ENCODE measurements at places on chromosomes 6 and 20.

GRCh38 chr6:157611406-157611805 lies 211.6 kb upstream of the SNX9 start:
- no peak for DNase-seq

DNA sequence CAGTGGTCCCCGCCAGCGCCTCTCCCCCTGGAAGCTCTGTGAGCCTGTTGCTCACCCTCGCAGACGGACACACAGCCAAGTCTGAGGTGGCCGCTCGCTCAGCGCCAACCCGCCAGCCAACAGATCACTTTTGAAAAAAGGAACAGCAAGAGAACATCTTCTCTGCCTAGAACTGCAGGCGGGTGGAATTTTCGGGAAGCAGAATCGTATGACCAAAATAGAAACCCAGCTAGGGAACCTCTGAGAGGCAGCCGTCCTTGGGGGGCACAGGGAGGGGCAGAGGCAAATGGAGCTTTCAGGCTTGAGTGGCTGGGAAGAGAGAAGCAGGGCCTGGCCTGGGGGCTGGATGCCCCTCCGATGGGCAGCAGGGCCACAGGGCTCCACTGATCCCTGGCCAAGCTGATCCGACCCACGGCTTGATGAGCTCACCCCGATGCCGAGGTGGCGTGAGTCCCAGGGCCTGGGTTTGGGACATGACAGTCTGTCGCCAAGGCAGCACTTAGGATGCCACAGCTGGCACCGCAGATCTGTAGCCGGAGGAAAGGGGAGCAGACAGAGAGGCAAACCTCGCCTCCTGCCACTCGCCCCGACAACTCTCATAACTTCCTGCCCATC lies 9.8 kb downstream of the NFATC2 start:
- DNase-seq = peak; percentile 72

- DNase-seq = no peak
These were observed 46.4 kb upstream of the ADTRP start for GRCh38 chr6:11824986-11825385.

DNA sequence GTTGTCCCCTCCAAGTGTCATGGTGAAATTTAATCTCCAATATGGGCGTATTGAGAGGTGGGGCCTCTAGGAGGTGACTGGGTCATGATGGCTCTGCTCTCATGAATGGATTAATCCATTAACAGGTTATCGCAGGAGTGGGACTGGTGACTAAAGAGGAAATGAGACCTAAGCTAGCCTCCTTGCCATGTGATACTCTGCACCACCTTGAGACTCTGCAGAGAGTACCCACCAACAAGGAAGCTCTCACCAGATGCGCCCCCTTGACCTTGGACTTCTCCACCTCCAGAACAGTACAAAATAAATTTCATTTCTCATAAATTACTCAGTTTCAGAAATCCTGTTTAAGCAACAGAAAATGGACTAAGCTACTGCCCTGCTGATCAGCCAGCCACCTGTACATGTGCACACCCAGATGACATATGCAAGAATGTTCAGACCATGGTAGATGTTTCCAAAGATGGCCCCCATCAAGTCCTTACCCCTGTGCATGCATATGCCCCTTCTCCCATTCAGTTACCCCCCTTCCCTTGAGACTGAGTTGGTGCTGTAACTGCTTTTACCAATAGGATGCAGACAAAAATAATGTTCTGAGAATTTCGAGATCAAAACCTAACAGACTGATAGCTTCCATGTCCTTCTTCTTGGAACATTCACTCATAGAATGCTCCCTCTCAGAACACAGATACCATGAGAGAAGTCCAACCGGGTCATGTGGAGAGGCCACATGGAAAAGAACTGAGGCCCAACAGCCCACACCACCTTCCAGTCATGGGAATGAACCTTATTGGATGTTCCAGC lies 28.4 kb downstream of the MAP3K5 start:
- DNase-seq = no peak

DNA sequence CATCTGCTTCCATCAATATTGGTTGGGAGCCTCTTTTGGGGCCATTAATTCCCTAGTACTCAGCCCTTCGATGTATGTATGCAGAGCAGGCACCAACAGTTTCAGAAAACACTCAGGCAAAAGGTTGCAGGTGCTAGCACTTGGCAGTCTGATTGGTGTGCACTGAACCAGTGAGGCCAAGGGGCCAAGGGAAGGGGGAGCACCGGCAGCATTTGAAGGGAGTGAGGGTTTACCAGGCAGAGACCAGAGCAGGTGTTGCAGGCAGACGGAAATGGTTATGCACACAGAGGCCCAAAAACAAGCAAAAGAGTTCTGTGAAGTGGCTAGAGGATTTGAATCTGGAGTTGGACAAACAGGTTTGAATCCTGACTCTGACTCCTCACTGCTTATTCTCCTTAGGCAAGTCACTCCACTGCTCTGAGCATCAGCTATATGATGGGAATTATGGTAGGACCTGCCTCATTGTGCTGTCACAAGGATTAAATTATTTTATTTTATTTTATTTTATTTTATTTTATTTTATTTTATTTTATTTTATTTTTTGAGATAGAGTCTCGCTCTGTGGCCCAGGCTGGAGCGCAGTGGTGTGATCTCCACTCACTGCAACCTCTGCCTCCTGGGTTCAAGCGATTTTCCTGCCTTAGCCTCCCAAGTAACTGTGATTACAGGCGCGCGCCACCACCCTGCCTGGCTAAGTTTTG lies 58.1 kb upstream of the SHLD1 start:
- DNase-seq = no peak

- DNase-seq = no peak
These were observed 18.2 kb downstream of the DSE start for GRCh38 chr6:116388924-116389323.

DNA sequence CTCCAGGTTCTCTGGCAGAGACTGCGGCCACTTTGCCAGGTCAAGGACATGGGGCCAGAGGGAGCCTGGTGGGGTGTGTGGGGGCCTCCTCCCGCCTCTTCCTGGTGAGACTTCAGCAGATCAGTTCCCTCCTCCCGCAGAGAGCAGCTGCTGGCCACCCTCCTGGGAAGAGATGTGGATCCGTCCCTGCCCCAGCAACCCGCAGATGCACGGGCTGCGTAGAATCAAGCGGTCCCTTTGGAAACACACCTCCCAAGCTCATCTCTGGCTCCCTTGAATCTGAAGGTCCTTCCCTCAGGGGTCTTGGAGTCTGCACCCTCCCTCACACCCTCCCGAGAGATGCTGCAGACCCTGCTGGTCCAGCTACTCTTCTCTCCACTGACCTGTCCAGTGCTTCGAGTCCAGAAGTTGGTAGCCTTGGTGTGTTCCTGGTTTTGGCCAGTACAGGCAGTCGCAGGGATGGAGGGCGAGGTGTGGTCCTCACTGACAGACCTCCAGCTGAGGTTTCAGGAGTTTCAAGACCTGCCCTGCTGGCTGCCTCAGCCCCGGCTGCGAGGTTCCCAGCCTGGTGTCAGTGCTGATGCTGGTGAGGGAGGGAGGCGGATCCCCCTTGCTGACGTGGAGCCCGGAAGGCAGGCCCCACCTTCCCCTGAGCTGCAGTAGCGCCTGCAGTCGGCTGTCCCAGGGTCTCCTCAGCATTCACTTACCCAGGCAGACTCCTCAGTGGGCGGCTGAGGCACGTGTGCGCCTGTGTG lies at the start of gene NPBWR2:
Gene NPBWR2 (minus strand): TSS at position 585 of the 755 bp plus-strand sequence. CDS start 734 bp downstream, outside the sequence.
- DNase-seq = peak; percentile 25

- DNase-seq = no peak
These were observed 1.5 kb upstream of the PHIP start for GRCh38 chr6:79079561-79080041.

- DNase-seq = no peak
These were observed 636 bp downstream of the RTF2 start for GRCh38 chr20:56469077-56469449.

- DNase-seq = no peak
These were observed 143.5 kb downstream of the WDR27 start for GRCh38 chr6:169558378-169558773.

GRCh38 chr20:41616228-41616627 lies 1.9 kb downstream of the CHD6 start:
- no peak for DNase-seq

GRCh38 chr6:55046869-55047422 lies 127.4 kb upstream of the HCRTR2 start:
- DNase-seq = no peak

DNA sequence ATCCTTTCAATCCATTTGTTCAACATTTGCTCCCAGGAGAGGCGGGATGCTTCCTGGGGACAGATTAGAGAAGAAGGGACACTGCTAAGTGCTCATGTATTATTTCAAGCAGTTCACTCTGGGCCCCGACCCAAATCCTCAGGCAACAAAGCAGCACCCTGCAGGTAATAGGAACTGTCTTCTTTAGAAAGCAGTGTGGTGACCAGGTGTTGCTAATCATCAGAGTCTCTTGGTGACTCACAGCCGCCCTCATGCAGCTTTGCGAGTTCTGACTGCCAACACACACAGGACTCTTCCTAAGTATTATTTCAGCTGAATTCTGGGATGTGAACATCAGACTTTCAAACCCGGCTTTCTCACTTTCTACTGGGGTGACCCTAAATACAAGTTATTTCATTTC lies 356.4 kb downstream of the PRKN start:
- DNase-seq = no peak

DNA sequence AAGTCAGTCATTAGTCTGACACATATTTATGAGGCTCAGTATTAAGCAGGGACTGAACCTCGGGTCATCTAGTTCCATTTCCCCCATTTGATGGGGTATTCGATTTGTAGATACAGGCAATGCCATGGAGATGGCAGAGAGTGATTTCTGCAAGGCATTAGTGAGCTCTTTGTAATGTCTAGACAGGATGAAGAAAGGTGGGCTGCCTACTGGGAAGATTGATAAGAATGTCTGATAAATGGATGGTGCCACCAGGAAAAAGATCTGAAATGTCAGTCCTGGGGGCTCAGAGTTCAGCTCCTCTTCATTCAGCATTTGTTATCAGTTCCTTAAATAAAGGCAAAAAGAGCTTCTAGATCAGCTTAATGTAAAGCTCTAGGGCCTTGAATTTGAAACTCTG lies 51.4 kb downstream of the HS3ST5 start:
- DNase-seq = no peak

DNA sequence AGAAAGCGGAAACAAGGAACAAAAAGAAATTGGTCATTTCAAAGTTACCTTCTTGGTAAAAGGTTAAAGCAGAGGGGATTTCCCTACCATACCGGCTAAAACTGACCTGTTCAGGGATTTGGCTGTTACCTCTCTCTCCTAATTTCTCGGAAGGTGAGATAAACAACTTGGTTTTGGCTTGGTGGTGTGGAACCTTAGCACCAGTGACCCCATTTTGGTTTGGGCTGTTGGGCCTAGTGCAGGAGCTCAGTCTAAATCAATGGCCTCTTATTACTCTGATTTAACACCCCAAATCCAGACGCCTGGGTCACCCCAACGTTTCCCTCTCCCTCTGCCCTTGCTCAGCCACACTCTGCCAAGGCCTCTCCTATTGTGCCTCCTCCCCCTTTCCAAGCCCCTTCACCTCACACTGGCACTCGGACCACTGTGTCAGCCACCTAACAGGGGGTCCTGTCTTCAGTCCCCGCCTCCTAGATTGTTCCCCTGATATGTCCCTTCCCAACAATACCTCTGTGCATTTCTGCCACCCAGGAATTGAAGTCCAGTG lies 8.3 kb downstream of the NCR2 start:
- no peak for DNase-seq

DNA sequence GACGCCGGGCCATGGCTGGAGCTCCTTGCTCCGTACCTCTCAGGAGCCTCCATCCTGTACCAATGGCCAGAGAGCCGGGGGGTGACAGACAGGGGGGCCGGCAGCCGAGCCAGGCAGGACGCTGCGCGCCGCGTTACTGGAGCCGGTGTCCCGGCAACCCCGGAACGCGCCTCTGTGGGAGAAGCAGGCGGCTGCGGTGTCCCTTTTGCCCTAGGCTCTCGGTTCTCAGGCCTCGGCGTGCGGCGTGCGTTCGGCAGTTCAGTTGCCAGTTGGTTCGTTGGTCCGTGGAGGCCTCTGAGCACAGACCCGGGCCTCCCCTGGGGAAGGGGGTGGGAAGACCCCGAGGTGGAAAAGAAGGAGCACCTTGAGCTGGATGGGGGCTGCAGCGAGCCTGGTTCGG lies at the start of gene SPATS1:
Gene SPATS1 (plus strand): TSS at position 162 of the 400 bp plus-strand sequence. CDS start 446 bp downstream, outside the sequence.
- peak; percentile 54 for DNase-seq

- no peak for DNase-seq
These were observed 223.5 kb downstream of the CDKAL1 start for GRCh38 chr6:20757761-20758160.

- DNase-seq = no peak
These were observed 16.4 kb downstream of the DSTN start for GRCh38 chr20:17586250-17586649.

DNA sequence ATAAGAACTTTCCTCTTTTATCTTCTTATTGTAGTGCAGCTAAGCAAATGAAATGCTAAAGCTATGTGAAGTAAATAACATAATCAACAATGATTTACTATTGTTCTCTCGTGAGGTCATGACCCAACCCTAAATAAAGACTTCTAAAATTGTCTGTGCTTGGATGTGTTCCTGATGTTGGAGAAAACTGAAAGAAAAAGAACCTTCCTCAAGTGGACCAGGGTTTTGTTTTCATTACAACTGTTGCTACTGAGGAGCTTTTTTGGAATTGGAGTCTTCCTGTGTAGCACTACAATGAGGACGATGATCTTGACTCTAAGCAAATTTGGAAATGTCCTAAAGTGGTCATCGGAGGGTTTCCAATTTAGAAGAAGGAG lies 59.7 kb upstream of the SUPT3H start:
- DNase-seq = no peak

- DNase-seq = no peak
These were observed 39.6 kb upstream of the PLAGL1 start for GRCh38 chr6:144047688-144048087.

DNA sequence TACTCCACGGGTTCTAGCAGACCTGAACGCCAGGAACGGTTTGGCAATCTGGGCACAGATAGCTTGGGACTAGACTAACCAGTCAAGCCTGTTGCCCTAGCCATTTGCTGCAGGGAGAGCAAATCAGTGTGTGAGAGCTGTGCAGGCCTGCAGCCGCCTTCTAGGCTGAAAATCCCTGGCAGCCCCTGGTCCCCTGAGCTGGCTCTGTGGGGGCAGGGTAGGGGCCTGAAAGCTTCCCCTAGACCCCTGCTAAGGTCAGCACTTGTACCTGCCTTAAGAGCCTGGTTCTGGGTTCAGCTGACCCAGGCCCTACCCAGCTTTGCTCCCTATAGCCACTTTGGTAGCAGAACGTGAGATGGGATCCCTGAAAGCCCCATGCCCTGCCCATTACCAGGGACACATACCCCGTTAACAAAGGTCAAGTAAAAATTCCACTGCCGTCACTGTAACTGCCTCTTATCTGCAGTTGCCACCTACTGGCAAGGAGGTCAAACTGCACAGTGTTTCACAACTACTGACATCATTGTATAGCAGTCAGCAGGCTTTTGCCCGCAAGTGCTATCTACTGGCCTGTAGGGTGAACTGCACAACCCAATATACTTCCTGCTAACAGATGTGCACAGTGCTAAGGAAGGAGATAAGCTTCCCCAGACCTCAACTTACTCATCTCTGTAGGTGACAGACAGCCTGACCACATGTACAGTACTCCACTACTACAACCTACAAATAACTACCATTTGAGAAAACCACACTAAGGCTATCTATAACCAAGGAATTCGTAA lies 95.1 kb upstream of the OLIG3 start:
- no peak for DNase-seq

GRCh38 chr6:33375143-33375671 lies 16.4 kb upstream of the KIFC1 start:
- peak; percentile 60 for DNase-seq

GRCh38 chr6:33744001-33744848 lies 2.5 kb downstream of the IP6K3 start:
- peak; percentile 81 for DNase-seq

Data from left ventricle myocardium superior (tissue), 1 donor.